Thyroid gland (tissue), 4 donors: ENCODE measurements at places on chromosomes 4 and X. TPM values are rescaled to one million over a fixed set of nuclear protein-coding genes. Genes with fewer than 3 reads are reported as not detected.

DNA sequence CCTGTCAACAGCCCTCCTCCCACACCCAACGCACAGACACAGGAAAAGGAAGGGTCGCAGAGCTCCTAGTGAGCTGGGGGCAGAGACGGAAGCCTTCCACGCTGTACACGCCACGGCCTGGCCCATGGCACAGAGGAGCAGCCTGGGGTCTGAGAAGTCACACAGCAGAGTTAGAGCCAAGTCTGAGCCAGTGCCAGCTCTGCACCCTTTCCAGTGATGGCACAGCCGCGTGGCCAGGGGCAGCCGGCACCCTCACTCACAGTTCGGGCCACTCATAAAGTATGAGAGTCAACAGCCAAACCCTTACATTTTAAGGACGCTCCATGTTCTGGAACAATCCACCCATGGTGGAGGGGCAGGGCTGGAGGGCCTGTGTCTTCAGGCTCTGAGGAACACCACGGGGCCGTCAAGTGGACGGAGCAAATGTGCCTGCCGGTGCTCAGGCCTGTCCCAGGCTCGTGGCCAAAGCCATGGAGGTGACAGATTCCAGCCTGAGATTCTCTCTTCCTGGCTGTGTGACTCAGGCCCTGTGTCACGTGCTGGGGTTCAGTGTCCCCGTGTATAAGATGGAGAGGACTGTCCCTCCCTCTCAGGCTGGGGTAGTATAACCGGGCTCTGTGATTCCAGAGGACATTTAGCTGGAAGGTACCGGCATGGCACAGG is 91.2 kb downstream of the ABLIM2 start:
- no peak for DNase-seq

GRCh38 chr4:41156574-41156973 is 57.8 kb downstream of the APBB2 start:
- no peak for DNase-seq

DNA sequence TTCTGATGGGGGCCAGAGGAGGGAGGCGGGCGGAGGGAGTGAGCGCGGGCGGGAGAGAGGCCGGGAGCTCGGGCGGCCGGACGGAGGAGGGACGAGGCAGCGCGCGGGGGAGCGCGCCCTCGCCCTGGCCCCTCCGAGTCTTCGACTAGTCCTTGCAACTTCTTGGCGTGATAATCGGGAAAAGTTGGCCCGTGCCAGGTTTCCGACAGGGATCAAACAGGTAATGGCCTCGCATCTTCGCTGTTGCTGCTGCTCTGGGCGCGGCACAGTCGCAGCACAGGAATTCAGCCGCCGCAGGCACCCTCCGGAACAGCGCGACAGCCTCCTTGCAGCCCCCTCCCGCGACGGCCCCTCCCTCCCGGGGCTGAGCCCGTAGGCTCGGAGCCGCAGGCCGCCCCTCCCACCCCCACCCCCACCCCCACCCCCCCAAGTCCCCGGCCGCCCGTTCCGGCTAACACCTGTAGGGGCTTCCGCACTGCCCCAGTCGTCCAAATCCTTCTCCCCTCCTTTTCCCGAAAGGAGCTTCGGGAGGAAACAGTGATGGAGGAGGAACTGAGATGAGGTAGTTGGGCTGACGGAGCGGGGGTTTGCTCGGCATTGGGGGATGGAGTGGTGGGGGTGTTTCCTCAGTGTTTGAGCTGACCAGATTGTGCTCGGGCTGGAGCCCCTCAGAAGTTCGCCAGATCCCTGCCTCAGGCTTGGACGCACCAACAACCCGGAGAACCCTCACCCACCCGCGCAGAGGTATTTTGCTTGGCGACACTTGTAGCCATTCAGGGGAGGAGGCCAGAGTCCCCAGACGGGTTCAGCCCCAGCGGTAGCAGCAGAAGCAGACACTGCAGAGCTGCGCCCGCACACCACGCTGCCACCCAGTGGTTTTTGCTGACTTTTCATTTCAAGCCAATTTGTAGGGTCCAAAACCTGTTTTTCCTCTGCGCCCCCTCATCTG is at the start of gene FGF13:
FGF13 (minus strand) TSS at position 319 of the 949 bp plus-strand sequence. CDS start 714 bp downstream, outside the sequence.
- DNase-seq, result peak; percentile 43

DNA sequence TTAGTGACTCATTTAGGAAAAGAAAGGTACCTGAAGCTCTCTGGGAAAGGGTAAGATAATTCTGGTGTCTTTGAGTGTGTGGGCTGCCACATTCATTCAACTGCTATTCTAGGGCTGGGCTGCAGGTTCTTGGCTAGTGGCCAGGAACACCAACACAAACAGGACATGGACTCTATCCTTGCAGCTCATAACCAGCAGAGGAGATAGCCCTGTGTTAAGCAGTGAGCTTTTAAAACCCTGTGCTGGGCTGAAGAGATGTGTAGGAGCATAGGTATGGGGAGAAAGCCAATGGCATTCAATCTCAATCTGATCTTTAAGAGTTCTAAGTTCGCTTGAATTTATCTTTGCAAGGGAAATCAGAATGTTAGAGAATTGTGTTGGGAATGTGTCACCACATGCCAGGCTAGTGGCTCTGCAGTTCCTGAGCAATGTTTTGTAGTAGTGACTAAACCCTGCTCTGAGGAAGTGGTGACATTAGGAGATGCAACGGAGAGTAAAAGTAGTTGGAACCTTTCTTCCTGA is 39.2 kb downstream of the SGMS2 start:
- peak; percentile 70 for DNase-seq

DNA sequence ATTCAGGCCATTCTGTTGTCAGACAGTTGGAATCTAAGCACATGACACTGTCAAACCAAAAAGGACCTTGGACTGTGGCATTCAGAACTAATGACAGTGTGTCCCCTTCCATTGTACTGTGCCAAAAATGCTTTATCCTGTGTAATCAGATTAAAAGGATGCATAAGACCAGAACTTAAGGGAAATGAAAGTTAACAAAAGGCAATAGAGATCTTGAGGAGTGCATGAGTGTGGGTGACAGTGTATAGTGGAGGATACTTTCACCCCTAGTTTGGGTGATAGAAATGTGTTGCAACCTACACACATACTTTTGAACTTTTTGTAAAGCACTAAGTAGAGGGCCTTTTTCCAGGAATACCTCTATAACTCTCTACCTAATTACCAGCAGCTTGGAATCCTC is 4.5 kb downstream of the CYSLTR1 start:
- no peak for DNase-seq

DNA sequence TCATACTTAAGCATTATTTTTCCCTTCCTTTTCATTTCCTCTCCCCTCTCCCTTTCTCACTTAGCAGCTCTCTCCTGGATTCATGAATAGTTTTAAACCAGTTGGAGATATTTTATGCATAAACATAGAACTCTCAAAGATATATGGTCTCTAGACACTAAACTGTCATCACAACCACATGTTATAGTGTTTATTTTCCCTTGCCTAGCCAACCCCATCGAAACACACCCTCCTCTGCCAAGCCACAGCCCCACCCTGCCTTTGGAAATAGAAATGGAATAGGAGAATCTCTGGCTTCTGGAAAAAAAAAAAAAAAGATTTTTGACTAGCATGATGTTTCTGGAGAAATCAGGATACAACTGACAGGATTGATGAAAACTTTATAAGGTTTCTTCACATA is 64.8 kb upstream of the RBPJ start:
- DNase-seq, result no peak

GRCh38 chrX:56279863-56280262 is 47.7 kb downstream of the KLF8 start:
- no peak for DNase-seq

DNA sequence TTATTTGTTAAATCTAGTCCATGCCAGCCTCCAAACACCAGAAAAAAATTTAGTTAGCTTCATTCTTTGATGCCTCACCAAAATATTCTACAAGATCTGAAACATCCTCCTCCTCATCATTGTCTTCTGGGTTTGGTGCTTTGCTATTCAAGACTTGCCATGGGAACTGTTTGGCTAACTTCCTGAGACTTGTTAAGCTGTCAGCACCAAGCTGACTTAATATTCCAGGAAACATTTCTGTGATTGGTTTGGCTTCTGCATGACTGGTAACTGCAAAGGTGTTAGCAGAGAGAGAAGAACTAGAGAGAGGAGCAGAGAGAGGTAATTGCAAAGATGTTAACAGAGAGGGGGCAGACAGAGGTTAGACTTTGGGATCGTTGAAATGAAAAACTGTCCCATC is 101.3 kb downstream of the PALLD start:
- no peak for DNase-seq

DNA sequence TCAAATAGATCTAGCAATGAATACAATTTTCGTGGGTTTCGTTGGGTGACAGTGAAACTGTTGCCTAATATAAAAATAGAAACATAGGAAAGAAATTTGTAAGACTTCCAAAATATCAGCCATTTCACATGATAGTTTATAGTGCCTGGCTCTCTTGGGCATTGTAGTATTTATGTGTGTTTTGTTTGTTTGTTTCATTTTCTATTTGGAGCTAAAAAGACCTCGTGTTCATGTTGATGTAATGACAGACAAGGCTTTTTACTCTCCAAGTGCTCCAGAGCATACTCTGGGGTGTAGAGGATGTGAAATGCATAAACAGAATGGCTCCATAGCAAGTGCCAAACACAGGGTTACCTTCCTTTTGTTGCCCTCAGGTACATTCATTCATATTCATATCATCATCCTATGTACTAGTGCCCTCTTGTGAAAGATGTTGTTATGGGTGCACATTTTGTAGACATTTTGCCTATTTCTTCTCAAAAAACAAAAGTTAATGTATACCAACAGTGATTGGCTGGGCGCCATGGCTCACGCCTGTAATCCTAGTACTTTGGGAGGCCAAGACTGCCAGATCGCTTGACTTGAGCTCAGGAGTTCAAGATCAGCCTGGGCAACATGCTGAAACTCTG is 100.7 kb upstream of the AMOT start:
- DNase-seq, result no peak

DNA sequence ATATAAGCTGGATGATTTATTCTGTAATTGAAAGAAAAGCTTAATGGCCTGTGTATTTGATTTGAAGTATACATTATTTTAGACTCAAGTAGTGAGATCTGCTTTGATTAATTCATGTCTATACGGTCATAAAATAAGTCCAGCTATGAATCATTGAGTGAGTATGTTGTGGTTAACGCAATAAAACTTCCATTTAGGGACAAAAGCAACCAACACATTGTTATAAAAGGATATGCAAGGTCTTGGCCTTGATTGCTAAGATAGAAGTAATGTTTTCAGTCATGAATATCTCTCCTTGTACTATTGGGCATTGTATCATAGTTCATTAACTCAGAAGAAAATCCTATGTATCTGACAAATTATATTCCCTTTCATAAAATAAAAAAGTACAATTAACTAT is 162.1 kb downstream of the EPHA5 start:
- DNase-seq, result no peak

- DNase-seq, result no peak
These were observed 502.7 kb upstream of the SMIM31 start for GRCh38 chr4:164251257-164251656.

DNA sequence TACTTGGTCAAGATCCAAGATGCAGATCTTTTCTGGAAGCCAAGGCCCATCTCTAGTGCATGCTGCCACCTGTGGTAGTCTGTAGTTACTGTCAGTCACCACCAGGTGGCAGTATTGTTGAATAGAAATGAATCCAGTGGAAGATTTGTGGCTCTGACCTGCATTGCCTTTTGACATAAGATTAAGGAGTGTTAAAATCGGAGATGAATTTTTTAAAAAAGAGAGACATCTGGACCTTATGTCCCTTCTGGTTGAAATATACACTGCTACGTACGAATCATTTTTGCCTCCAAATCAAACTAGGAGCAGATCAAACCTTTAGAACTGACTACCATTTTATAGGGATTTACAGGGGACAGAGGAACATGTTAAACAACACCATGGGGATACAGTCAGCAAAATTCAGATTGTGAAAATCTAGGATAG is 46.9 kb upstream of the RHOH start:
- DNase-seq, result peak; percentile 67

Gene CENPVL2
- not detected for total RNA-seq

Gene GLUD2
- 1.1 TPM for total RNA-seq

Gene DMP1
- not detected for total RNA-seq

Gene NDUFB11
- 105 TPM for total RNA-seq

Gene PPP1R2C
- not detected for total RNA-seq
